ENCODE measurements at places on chromosomes 5 and 9. TPM values are rescaled to one million over a fixed set of nuclear protein-coding genes. Genes with fewer than 3 reads are reported as not detected.

GRCh38 chr5:39816866-39817265, 392.1 kb upstream of the DAB2 start:
- peak; percentile 28 for DNase-seq

- peak; percentile 43 for DNase-seq
These were observed 21.1 kb downstream of the SPARC start for GRCh38 chr5:151665613-151666012.

The PCDHGA4 gene
- 7.3 TPM for total RNA-seq

GRCh38 chr9:79656169-79656568, 84.4 kb downstream of the TLE4 start:
- DNase-seq = no peak

The CCDC192 gene
- total RNA-seq = not detected

DNA sequence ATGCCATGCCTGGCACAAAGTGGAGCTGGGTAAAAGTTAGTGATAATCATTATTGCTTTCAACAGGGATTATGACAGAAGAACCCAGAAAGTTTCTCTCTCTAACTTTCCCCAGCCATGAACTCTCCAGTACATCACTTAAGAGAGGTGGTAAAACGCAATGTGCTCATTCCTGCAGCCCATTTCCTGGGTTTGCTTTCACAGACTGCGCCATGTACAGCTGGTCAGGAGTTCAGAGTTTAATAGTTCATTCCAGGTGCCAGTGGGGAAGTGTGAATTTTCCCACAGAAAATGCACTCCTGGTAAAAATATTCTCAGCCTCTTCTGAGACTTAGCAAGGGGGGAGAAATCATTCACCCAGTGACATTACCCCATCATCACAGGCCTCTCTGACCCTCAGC, 35.5 kb downstream of the ADAM19 start:
- DNase-seq = no peak

The PRSS3 gene
- total RNA-seq = 3.9 TPM

GRCh38 chr5:37552770-37553719, 173.9 kb downstream of the WDR70 start:
- peak; percentile 98 for DNase-seq
